Fibroblast of lung (primary cell): ENCODE measurements at places on chromosomes 4 and X. TPM values are rescaled to one million over a fixed set of nuclear protein-coding genes. Genes with fewer than 3 reads are reported as not detected.

GRCh38 chr4:11368701-11369115, 60.0 kb downstream of the HS3ST1 start:
- DNase-seq: no peak
- no peaks in the 10 kb centered on the region for H3K36me3 ChIP-seq
- H3K27ac ChIP-seq: no peak overlapping the region
- no peaks in the 10 kb centered on the region for H3K4me1 ChIP-seq

GRCh38 chr4:6105311-6105911, 87.2 kb upstream of the C4orf50 start:
- no peaks in the 10 kb centered on the region for H3K36me3 ChIP-seq
- H3K27ac ChIP-seq: no peak overlapping the region
- no peak overlapping the region for H3K4me3 ChIP-seq

DNA sequence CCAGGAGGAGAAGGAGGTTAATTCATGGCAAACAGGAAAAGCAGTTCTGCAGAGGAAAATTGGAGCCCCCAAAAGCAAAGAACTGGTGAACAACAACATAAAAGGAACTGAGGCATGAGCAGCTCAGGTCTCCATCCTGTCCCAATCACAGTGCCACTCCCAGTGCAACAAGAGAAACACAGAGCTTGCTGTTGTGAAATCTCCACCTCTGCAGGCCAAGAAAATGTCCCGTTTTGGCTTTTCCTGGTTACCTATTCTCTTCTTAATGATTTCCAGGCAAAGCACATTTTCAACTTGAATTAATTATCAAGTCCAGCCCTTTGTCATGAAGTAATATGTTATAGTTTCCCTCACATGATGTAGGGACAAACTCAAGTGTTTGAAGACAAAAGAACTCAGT, 778 bp downstream of the C1QTNF7 start:
- no peak for DNase-seq
- H3K27me3 ChIP-seq: no peaks in the 10 kb centered on the region
- H3K36me3 ChIP-seq: no peaks in the 10 kb centered on the region
- no peak overlapping the region for H3K4me3 ChIP-seq
- H3K27ac ChIP-seq: no peak overlapping the region
- H3K4me1 ChIP-seq: no peaks in the 10 kb centered on the region

- H3K4me1 ChIP-seq: peaks cover 4% of the 10 kb centered on the region
- H3K27me3 ChIP-seq: no peaks in the 10 kb centered on the region
- peak; percentile 95 for DNase-seq
- no peak overlapping the region for H3K4me3 ChIP-seq
- peak overlapping the region; percentile 52 for H3K27ac ChIP-seq
Observed at GRCh38 chr4:149409146-149409545, 406.5 kb downstream of the IQCM start.

DNA sequence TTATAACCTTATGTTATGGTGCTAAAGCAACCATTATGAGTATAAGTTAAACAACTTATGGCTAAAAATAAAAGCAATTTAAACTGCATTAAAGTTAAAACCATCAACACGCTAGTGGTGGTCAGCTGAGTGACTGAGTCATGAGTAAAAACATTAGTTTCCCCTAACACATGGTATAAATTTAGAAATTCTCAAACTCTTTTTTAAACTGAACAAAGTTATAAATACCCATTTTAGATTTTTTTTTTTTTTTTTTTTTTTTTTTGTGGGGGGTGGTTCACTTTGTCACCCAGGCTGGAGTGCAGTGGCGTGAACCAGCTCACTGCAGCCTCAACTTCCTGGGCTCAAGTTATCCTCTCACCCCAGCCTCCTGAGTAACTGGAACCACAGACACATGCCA, 5.4 kb upstream of the BBS7 start:
- H3K4me3 ChIP-seq: no peak overlapping the region
- no peaks in the 10 kb centered on the region for H3K36me3 ChIP-seq
- H3K27me3 ChIP-seq: no peaks in the 10 kb centered on the region
- H3K27ac ChIP-seq: no peak overlapping the region

DNA sequence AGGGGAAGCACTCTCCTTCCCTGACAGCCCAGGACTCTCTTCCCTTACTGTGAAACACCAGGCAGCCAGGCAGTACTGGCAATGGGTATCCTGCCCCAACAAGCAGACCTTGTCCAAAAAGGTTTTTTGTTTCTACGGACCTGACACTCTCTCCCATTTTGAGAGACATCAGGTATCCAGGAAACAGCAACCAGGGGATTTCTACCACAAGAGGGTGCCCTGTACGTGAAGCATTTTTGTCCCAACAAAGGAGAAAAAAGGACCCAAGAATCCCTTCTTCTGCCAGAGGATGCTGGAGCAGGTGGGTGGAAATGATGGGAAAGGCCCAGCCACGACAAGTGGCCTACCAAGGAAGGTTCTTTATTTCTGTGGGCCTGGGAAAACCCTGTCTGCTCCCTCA, 65.7 kb upstream of the FGF13 start:
- no peak overlapping the region for H3K27ac ChIP-seq
- DNase-seq: no peak
- H3K4me1 ChIP-seq: no peaks in the 10 kb centered on the region
- H3K4me3 ChIP-seq: no peak overlapping the region
- H3K36me3 ChIP-seq: no peaks in the 10 kb centered on the region
- H3K27me3 ChIP-seq: no peaks in the 10 kb centered on the region

GRCh38 chr4:184011826-184012380, 106.8 kb downstream of the STOX2 start:
- no peak for DNase-seq
- H3K4me3 ChIP-seq: no peak overlapping the region
- no peaks in the 10 kb centered on the region for H3K4me1 ChIP-seq
- no peak overlapping the region for H3K27ac ChIP-seq
- H3K36me3 ChIP-seq: no peaks in the 10 kb centered on the region

DNA sequence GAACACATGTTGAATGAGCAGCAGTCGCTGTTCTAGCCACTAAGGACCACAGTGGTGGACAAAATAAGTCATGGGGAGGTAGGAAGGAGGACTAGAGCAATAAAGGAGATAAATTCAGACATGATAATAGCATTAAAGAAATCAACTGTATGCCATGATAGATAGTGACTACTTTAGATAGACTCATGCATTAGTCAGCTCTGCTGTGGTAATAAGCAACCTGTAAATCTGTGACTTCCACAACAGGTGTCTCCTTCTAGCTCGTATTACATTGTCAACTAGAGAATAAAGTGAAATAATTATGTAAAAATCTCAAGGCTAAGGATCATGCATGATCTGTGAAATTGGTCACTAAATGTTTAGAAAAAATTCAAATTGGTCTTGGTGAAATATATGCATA, 77.9 kb downstream of the WWC2 start:
- no peak overlapping the region for H3K27ac ChIP-seq
- H3K4me3 ChIP-seq: no peak overlapping the region
- DNase-seq: peak; percentile 17
- H3K27me3 ChIP-seq: no peaks in the 10 kb centered on the region
- H3K4me1 ChIP-seq: peaks cover 12% of the 10 kb centered on the region

- H3K27me3 ChIP-seq: peaks cover 9% of the 10 kb centered on the region
- H3K4me1 ChIP-seq: no peaks in the 10 kb centered on the region
Observed at GRCh38 chr4:571838-572572, 4.1 kb downstream of the TMEM271 start.

DNA sequence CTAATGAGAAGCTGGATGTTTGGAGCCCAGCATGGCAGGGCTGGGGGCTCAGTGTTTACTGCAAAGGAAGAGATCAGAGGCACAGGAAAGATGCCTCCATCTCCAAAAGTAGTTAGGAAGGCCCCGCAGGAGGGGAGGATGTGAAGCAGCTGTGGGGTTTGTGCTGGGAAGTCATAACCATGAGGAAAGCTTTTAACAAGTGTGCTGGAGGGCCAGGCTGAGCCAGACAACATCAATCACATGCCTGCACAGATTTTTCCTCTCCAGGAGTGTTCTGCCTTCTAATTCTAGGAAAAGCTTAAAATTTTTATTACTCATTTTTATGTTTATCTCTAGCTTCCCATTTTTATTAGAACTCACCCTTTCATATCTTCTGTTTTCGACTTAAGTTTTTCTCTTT, 65.4 kb downstream of the GPR82 start:
- H3K4me1 ChIP-seq: peaks cover 2% of the 10 kb centered on the region
- no peak overlapping the region for H3K4me3 ChIP-seq
- H3K27ac ChIP-seq: no peak overlapping the region
- H3K36me3 ChIP-seq: no peaks in the 10 kb centered on the region
- DNase-seq: no peak
- H3K27me3 ChIP-seq: no peaks in the 10 kb centered on the region

GRCh38 chr4:91840359-91840758, 463.4 kb upstream of the GRID2 start:
- no peak for DNase-seq
- no peak overlapping the region for H3K4me3 ChIP-seq
- H3K4me1 ChIP-seq: no peaks in the 10 kb centered on the region
- no peak overlapping the region for H3K27ac ChIP-seq

DNA sequence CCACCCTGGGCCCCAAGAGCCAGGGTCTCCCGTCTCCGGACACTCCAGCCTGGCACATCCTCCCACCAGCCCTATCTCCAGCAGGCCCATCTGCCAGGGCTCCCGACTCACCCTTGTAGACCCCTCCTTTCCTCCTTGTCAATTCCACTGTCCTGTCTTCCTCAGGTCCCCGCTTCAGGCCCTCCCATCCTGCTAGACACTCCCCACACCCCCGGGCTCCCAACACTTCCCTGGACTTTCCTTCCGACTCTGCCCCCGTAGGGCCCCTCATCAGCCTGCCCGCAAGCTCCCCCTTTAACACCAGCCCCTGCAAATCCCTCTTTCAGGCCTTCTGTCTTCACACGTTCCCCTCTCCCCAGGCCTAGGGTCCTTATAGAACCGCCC, 1.1 kb downstream of the PRAF2 start:
- no peak for DNase-seq
- H3K4me3 ChIP-seq: peak overlapping the region; percentile 71
- no peaks in the 10 kb centered on the region for H3K4me1 ChIP-seq

GRCh38 chrX:30577362-30577991, at the start of gene TASL:
TSS of gene TASL (minus strand) at chrX:30577766. CDS start at chrX:30560355, 17,411 bp downstream.
- H3K36me3 ChIP-seq: no peaks in the 10 kb centered on the region
- no peaks in the 10 kb centered on the region for H3K27me3 ChIP-seq
- no peak within 1 kb of the TSS for H3K4me3 ChIP-seq
- DNase-seq: no peak

DNA sequence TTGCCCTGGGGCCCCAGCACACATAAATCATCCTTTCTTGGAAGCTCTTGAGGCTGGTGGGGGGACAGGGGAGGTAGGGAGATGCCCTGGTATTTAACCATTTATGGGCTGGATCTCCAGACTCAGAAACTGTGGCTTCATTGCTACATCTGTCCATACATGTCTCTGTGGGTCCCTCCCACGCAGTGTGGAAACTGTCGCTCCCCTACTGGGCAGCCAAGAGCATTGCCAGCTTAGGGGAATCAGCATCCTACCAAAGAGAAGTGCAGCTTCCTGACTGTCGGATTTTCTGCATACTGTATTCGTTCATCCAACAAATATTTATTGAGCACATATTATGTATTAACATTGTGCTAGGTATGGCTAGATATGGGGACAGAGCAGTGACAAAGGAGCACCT, 3.7 kb downstream of the GRIPAP1 start:
- H3K4me3 ChIP-seq: no peak overlapping the region
- no peaks in the 10 kb centered on the region for H3K27me3 ChIP-seq
- DNase-seq: no peak
- H3K4me1 ChIP-seq: no peaks in the 10 kb centered on the region
- no peaks in the 10 kb centered on the region for H3K36me3 ChIP-seq
- H3K27ac ChIP-seq: no peak overlapping the region

DNA sequence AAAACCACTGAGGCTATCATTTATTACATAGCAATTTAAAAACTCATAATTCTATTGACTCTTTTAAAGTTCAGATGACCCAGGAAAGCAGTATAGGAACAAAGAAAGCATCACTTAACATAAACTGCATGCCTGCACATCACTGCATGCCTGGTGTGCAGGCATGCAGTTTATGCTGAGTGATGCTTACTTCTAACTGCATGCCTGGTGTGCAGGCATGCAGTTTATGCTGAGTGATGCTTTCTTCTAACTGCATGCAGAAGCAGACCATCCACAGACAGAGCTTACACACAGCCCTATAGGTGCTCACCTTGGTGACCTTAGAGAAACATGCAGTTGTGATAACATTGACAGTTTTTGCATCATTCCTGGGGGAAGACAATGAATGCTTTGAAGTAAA, 17.0 kb downstream of the SDAD1 start:
- no peak overlapping the region for H3K27ac ChIP-seq
- H3K4me3 ChIP-seq: no peak overlapping the region
- H3K36me3 ChIP-seq: peaks cover 5% of the 10 kb centered on the region

DNA sequence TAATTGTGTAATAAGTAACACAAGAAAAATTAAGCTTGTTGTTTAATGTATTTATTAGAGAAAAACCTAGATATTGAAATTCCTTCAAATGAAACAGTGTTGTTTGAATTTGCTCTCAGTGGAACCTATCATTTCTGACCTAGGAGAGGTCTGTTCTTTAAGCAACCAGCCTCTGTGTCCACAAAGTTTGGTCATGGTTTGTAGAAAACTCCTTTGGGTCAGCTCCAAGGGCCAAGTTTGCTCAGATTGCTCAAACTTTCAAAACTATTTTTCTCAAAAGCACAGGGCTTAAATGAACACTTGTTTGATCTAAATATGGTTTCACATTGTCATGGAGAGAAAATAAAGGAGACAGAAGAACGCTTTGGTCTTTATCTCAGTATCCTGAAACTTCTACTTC, 29.6 kb upstream of the RPL34 start:
- no peaks in the 10 kb centered on the region for H3K36me3 ChIP-seq
- H3K4me3 ChIP-seq: no peak overlapping the region
- no peak overlapping the region for H3K27ac ChIP-seq
- no peaks in the 10 kb centered on the region for H3K27me3 ChIP-seq
- H3K4me1 ChIP-seq: peaks cover 3% of the 10 kb centered on the region

Gene RAI2
- 1.3 and 2.1 TPM in 2 replicates for total RNA-seq

Gene TMPRSS11A
- not detected in 2 replicates for total RNA-seq

Gene WFS1
- 18.5 and 37.5 TPM in 2 replicates for total RNA-seq

Gene PNMA3
- total RNA-seq: 0.26 and 0.33 TPM in 2 replicates

Gene CXorf66
- total RNA-seq: not detected in 2 replicates

Gene RHOXF2B
- total RNA-seq: not detected in 2 replicates
